ENCODE measurements at places on chromosomes 12 and 14.

DNA sequence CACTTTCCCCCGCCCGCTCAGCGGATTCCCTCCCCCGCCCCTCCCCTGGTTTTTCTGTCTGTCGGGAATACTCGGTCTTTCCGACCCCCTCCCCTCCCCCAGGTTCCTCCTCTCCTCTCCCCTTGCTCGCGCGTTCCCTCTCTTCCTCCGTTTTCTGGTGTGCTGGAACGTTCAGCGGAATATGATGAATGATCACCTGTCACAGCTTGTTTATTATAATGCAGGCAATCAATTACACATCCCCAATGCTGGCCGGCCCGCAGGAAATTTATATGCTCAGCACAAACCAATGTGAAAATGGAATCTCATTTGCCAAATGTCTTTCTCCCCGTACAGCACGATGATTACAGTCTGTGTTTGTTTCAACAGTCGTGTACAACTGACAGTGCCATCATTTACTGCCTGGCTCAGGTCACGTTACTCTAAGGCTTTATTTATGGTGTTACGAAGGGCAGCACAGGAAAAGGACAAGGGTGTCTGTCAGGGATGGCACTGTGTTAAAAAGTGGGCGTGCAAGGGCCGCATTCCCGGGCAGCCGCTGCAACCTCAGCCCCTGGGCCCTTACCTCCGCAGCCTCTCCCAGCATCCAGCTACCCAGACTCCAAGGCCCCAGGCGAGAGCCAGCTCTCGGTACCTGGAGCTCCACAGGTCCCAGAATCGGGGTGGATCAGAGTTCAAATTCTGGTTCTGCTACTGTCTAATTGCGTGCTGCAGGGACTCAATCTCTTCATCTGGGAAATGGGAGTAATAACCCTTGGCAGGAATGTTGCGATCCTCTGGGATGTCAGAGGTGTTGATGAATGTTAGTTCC lies 24.7 kb upstream of the MAP1LC3B2 start:
- no peak for DNase-seq

- DNase-seq, result no peak
These were observed 28.1 kb downstream of the PIGH start for GRCh38 chr14:67571991-67572323.

GRCh38 chr12:76864791-76865400 lies 13.9 kb downstream of the CSRP2 start:
- DNase-seq, result no peak

- DNase-seq, result no peak
These were observed 147.3 kb downstream of the RBM19 start for GRCh38 chr12:113818833-113819232.

- DNase-seq, result no peak
These were observed 145.1 kb downstream of the ACSS3 start for GRCh38 chr12:81222846-81223592.

DNA sequence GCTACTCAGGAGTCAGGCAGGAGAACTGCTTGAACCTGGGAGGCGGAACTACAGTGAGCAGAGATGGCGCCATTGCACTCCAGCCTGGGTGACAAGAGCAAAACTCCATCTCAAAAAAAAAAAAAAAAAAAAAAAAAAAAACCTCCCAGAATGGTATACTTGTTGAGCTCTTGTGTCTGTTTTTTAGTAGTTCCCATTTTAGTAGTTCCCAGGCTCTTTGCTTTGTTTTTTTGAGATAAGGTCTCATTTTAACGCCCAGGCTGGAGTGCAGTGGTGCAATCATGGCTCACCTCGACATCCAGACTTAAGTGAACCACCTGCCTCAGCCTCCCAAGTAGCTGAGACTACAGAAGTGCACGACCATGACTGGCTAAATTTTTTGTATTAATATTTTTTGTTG lies 13.4 kb downstream of the ATXN2 start:
- no peak for DNase-seq

- DNase-seq, result no peak
These were observed 59.8 kb upstream of the MED13L start for GRCh38 chr12:116337312-116337711.

DNA sequence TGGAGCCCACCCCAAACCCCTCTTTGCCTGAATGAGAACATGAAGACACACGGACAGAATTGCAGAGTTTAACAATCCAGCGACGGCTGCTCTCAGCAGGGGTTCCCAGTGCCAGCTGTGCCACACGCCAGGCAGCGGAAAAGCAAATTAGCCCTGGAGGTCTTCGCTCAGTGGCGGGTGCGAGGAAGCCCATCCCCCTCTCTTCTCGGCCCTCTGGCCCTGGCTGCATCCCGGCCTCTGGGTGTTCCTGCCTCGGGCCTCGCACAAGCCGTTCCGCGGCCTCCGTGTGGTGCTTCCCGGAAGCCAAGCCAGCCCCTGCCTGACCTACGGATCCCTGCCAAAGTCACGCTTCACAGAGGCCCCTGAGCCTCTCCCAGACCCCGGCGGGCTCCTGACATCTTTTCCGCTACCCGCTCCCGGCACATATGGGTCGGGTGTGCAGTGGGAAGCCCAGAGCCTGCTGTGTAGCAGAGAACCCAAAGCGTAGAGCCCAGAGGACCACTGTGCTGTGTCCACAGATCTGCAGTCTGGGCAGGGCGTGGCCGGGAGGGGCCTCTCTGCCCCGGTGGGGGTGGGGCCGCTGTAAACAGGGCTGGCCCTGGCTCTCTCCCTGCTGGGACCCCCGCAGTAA lies 70.7 kb upstream of the GALNT9 start:
- no peak for DNase-seq

GRCh38 chr12:43766291-43766690 lies 7.5 kb downstream of the IRAK4 start:
- no peak for DNase-seq

- DNase-seq, result no peak
These were observed 71.7 kb downstream of the HMGA2 start for GRCh38 chr12:65895759-65896656.

- DNase-seq, result no peak
These were observed 95.2 kb downstream of the TSPAN9 start for GRCh38 chr12:3172124-3173007.

DNA sequence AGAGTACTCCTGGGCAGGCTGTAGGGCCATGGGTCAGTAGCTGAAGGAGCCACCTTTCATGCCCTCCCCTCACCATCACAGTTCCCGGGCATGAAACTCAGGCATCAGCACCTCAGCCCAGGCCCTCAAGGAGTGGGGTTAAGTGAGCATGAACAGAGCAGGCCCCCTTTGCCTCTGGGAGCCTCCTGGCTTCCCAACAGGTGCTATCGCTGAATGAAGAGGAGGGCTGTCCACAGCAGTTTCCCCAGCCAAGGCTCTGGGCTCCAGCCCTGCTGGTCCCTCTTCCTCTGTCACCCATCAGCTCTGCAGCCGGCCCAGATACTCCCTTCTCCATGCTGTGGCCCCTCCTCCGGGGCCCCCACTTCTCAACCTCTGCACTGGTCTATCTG lies 184.3 kb downstream of the ZFP36L1 start:
- no peak for DNase-seq

DNA sequence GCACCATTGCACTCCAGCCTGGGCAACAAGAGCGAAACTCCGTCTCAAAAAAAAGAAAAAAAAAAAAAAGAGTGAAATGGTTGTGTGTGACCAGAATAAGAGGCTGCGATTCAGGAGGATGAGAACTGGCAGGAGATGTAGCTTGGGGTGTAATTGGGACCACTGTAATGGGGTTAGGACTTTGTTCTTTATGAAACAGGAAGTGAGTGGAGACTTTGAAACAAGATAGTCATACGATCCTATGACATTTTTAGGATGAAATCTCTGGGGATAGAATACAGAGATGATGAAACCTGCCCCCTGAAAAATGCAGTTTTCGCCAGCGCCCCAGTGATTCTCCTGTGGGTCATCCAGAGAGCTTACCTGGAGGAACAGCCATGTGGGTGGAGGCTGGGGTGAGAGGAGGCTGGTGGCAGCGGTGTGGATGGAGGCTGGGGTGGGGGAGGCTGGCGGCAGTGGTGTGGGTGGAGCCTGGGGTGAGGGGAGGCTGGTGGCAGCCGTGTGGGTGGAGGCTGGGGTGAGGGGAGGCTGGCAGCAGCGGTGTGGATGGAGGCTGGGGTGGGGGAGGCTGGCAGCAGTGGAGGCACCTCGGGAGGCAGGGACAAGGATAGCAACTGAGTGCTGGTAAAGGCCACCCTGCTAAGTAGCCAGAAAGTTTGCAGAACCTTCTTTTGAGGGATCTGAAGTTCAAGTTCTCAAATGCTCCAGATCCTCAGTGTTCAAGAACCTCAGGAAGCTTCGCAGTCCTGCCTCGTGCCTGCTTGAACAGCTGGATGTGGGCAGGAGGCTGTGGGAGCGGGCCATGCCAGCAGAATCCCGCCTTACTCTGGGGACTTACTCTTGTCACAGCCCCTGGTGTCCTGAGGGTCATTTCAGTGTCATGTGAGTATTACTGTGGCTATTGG lies 20.2 kb downstream of the FBXL14 start:
- DNase-seq, result no peak

DNA sequence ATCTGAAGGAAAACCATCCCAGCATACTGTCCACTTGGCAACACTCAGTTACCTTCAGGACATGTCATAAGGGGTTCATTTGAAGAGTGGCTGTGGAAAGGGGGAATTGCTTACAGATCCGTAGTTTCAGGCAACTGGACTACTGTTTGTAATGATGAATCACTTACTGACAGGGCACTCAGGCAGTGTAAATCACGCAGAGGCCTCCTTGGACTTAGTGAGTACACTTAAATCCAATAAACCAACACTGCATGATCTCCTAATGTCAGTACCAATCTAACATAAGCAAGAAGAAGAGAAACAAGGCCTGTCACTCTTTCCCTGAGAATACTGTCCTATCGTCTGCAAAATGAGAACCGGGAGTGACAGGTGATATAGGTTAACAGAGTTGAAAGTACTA lies 104.8 kb downstream of the TRAFD1 start:
- no peak for DNase-seq

DNA sequence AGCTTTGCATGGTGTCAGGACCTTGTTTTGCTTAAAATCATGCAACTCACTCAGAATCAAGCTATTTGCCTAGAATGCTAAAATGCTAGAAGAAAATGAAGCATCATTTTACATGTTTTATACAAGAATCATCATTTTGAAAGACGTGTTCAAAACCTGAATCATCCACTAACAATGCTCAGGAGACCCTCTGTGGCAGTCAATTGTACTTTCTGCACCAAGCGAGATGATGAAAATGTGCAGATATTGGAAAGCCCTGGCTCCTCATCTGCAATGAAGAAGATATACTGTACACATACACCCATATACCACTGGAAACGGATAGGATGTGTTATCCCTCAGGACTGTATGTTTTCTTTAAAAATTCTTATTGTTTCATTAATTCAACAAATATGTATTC lies 92.7 kb downstream of the DYRK2 start:
- no peak for DNase-seq

- no peak for DNase-seq
These were observed 298.7 kb downstream of the RPL10L start for GRCh38 chr14:46352844-46353243.

DNA sequence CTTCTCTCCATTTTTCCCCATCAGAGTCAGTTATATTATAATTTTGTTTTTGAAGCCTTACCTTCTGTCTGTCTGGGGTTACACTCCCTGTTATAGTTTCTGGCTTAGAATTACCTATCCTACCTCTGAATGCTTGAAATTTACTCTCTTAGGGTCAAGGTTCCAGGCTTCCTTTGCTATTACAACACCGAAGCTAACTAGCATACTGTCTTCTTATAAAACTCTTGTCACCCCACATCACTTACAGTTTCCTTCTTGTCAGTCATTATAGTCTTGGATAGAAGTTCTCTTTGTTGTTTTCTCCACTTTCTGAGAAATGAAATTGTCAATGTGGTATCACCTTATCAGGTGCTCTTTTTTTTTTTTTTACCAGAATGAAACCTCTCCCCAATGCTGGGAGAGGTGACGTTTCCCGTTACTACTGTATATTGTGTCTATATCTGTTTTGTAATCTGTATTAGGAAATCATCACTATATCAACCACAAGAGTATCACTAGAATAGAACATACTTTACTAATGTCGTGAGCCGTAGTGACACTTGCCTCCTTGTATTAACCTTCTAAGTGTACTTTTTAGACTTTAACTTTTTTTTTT lies 69.2 kb upstream of the PSMA6 start:
- no peak for DNase-seq

DNA sequence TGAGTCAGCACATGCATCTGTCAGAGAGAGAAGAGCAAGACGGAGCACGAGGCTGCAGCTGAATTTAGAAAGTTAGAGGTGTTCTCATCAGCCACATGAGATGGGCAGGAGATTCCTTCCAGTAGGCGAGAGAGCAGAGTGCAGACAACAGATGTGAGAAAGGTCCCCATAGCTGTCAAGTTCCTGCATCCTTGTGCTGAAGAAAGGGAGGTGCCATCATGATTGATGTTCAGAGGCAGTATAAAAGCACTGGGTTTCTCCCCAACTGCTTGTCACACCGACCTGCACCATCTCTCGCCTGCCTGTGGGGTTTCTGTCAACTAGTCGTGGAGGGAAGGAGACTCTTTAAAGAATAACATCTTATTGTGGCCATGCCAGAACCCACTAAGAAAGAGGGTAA lies at the start of gene MYBPC1:
MYBPC1 (plus strand) TSS at position 272 of the 400 bp plus-strand sequence; CDS start at position 372, 100 bp downstream.
- DNase-seq, result no peak

- no peak for DNase-seq
These were observed 100.9 kb downstream of the EPS8 start for GRCh38 chr12:15688202-15688736.

DNA sequence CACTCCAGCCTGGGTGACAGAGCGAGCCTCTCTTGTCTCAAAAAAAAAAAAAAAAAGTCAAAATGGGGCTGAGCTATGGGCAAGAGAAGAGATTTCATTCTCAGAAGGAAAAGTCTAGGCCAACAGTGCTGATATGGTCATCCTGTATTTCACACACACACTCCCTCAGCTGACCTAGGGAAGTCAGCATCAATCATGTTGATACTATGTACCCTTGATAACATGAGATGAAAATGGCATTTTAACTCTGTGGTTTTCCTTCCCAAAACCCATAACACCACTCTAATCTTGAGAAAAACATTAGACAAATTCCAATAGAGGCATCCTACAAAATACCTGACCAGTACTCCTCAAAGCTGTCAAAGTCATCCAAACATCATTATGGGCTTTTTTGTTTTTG lies 2.3 kb upstream of the NEMP1 start:
- DNase-seq, result no peak

DNA sequence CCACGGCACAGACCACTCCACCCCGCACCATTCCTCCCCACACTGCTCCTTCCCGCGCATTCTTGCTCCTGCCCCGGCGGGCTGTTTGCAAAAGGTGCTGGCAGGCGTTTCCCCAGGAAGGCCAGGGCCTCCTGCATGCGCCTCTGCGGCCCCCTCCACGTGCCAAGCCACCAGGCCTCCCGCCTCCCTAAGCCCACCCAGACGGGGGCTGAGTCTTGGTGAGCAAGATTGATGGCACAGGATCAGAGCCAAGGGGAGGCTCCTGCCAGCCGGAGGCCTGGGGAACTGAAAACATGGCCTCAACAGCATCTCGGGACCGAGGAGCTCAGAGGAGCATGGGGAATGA lies 328.3 kb upstream of the DIO3 start:
- no peak for DNase-seq

- DNase-seq, result no peak
These were observed 46.1 kb downstream of the KIF26A start for GRCh38 chr14:104184506-104184905.

- DNase-seq, result no peak
These were observed 195.4 kb upstream of the ARHGAP5 start for GRCh38 chr14:31881531-31882310.

GRCh38 chr12:23006413-23006812 lies 381.4 kb downstream of the ETNK1 start:
- no peak for DNase-seq

GRCh38 chr14:96663491-96664067 lies 133.6 kb upstream of the VRK1 start:
- no peak for DNase-seq

Measured in CD4-positive, alpha-beta T cell treated with Interleukin-6 for 4 hours (primary cell).